Left lobe of liver (tissue), 2 donors: ENCODE measurements at places on chromosomes 6 and 20.

DNA sequence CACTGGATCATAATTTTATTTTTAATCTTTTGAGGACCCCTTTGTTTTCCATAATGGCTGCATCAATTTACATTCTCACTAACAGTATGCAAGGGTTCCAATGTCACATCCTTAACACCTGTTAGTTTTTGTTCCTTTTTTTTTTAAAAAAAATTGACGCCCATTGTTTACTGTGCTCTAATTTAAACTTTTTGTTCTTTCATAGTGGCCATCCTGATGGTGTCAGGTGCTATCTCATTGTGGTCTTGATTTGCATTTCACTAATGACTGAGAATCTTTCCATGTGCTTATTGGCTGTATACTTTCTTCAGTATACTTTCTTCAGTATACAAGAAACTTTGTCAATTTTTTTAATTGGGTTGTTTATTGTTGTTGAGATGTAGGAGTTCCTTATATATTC lies 347.0 kb downstream of the RNGTT start:
- no peak for DNase-seq

- no peak for DNase-seq
These were observed 1.8 kb downstream of the SNRNP48 start for GRCh38 chr6:7591770-7592169.

DNA sequence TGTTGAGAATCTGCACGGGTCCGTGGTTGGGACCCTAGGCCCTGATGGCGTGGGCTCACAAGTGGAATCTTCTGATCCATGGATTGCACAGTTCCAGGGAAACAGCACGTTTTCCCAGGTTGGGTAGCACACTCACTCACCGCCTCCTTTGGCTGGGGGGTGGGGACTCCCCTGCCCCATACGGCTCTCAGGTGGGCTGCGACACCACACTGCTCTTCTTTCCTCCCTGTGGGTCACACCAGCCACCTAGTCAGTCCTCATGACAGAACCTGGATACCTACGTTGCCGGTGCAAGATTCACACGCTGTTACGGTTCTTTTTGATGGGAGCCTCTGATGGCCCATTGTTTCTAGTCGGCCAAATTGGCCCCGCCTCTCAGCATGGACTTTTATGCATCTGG lies 312.0 kb downstream of the MMUT start:
- DNase-seq: no peak

DNA sequence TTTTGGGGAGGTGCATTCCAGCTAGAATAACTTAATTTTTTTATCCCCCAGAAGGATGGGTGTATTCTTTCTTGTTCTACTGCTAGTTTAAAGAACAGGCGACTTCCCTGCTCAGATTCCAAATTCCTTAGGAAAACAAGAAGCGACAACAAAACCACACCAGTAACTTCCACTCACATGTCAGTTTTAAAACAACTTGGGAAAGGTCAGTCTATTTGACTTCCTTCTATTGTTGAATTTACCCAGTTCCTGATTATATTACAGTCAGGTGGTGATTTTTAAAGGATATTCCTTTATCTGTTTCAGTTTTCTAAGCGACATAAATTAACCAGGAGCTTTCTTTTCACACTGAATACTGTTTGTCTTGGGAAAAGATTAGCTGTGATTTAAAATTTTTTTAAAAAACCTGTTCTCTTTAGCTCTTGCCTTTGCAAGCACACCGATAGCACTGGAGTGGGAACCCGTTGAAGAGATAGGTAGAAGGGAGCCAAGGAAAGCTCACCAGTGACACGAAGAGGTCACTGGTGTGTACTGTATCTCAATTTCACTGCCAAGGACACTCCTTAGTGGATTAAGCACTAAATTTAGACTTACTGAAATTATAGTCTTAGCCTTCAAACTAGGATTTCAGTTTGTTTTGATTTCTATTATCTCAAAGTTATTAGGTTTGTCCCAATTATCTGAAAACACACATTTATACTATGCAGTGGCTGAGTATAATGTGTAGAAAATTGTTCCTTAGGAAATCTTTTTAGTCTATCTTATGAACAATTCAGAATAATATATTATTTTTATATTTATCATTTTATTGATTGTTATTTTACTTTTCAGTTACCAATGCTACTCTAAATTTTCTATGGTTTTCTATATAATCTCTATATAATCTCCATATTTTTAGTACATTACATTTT lies 22.3 kb downstream of the MARCKS start:
- peak; percentile 52 for DNase-seq

DNA sequence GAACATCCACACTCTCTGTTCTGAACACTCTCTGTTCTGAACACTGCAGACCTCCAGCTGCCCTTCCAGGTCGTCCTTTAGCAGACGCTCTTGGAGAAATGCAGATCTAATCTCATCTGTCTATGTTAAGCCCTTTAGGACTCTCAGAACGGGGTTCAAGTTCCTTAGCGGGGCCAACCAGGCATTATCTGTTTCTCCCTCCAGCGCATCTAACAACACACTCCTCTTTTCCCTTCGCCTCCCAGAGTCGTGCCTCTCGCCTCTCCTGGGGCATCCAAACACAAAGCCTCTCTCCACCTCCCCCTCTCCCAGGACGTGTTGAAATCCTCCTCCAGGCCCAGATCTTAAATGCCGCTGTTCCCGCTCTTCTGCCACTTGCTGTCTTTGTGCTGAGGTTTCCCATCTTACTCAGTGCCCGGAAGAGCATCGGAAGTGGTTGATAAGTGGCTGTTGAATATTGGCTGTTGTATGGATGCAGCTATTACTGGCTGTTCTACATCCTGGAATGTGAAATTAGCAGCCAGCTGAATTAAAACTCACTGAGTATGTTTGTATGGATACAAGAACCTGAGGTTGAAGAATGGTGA lies 108.4 kb upstream of the GGTLC1 start:
- no peak for DNase-seq

DNA sequence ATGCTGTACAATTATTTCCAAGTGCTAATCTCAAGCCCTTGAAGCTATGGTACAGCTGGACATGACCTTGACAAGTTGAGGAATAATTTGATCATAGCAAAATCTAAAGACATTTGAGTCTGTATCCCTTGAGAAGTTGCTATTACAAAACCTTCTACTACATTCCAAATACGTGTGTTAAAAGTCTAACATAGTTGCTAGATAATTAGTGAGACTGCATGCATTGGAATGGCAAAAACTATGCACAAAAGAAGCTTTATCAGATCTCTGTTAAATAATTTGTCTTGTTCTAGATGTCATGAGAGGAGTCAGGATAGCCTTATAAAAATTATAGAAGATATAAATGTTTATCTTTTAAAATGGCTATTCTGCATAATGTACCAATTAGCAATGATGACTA lies 127.8 kb downstream of the GJA1 start:
- DNase-seq: no peak

GRCh38 chr6:152099446-152100182 lies 292.1 kb downstream of the ESR1 start:
- DNase-seq: no peak

DNA sequence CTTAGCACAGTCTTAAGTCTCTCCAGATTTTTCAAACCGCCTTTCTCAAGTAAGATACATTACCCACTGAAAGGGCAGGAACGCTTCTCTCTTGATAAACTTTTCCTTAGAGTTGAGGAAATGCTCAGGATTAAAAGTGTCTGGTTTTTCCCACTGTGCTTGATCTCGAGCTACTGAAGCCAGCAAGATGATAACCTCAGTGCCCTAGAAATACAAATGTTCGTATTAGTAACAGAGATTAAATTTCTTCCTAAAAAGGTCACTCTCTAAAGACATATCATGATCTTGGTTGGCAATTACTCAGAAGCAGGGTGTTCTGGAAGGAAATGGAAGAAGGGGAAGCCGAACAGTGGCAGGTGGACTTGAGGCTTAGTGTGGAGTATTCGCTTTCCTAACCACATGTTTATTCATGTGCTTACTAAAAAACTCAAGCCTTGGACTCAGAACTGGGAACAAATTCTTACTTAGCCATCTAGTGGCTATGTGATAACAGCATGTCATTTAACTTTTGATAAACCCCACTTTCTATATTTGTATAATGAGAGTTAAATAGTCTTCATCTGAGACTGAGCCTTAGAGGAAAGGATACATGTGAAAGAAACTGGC lies 20.1 kb downstream of the C6orf141 start:
- no peak for DNase-seq

DNA sequence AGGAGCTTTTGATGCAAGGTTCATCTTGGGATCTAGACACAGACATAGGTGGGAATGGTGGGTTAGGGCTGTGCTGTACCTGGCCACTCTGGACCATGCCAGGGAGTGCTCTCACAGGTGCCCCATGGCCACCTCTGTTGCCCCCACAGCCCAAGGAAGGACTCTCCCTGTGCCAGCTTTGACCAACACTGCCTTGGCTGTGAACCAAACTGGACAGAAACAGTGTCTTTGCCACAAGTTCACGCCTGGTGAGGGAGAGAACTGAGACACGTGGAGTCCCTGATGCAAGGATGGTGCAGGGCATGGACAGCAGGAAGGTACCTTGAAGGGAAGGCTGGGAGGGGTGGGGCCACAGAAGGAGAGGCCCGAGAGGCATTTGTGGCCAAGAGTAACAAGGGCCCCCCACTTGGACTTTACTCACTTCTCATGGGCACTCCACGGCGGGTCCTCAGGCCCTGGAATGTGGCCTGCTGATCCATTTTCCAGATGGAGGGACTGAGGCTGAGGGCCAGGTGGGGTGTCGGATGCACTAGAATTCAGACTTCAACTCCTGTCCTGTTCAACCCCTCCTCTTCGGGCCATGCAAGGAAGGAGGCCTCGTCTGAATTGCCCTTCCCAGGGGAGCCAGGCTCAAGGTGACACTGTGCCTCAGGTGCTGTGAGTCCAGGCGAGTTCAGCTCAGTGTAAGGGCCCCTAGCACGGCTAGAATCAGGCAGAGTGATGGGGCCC lies 103.3 kb downstream of the YTHDF1 start:
- DNase-seq: no peak

GRCh38 chr6:74577619-74578018 lies 628.2 kb downstream of the COL12A1 start:
- DNase-seq: no peak

DNA sequence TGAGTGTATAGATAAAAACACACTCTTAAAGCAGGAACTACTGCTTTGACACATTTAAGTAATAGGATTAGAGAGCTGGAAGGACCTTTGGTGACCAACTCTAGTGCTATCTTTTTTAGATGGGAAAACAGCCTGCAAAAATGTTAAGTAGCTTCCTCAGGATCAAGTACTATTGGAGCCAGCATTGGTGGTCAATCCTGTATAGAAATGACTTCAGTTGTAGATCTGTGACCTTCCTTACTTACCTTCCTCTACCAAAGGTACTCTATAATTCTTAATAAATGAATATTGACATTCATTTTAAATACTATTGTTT lies 18.7 kb downstream of the KCNQ5 start:
- no peak for DNase-seq

DNA sequence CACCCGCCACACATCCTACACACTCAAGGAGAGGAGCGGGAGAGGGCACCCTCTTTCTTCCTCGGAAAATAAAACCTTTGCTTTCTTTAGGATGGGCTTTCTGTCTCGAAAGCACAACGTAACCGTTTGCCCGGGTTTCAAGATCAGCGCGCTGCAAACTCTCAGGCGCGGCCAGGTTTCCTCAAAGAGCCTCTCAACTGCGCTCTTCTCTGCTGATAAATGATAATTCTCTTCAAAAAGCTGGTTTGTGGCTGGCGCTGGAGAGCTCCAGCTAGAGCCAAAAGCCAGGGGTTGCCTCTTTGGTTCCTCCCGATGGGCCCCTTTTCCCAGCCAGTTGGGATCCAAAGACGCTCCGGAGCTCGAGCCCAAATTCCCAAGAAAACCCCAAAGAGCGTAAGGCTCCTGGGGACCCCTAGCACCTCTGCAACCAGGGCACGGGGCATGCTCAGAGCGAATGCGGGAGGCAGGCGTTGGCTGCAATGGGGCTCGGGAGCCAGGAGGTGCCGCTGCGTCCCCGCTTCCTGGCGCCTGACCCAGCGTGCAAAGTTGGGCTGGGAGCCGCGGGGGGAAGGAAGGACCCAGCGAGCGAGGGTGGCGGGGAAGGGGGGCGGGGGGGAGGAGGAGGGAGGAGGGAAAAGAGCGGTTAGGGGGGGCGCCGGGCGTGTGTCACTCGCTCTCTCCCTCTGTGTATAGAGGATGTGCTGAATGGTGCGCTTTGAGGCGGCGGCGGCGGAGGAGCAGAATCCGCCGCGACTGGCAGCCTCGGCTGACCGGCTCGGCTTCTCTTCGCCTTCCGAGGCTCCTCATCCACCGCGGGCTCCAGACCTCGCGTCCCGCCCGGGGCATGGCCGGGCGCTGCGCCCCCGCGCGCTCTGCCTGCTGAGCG lies at the start of gene PLCB1:
Gene PLCB1, plus strand, starts transcription at position 669 of the 886 bp plus-strand sequence. CDS start 386 bp downstream, outside the sequence.
- peak; percentile 80 for DNase-seq

- no peak for DNase-seq
These were observed 792 bp upstream of the MICA start for GRCh38 chr6:31402324-31403282.

DNA sequence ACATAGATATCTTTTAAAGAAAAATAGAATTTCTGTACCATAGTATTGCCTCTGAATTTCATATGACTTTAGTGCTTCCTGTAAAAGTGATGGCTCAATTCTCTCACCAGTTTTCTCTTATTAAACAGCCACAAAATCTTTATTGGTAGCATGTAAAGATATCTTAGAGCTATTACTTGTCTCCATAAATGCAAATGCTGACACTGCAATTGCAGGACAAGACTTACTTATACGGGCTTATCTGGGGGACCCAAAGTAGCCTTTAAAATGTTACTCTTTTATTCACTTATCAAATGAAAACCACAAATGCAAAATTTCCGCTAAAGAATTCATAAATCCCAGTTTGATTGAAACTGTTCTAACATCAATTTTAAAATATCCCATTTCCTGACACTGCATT lies 287.1 kb upstream of the SPTLC3 start:
- no peak for DNase-seq

- peak; percentile 21 for DNase-seq
These were observed 70.4 kb downstream of the ABHD12 start for GRCh38 chr20:25320035-25320800.

- DNase-seq: no peak
These were observed 852.3 kb upstream of the HS3ST5 start for GRCh38 chr6:115194981-115195638.
